Stimulated activated naive CD8-positive, alpha-beta T cell treated with anti-CD3 and anti-CD28 coated beads, Interleukin-15, amount 100 ng/mL, for 72 hours (primary cell): ENCODE measurements at places on chromosomes 2 and 18.
A peak's percentile ranks its signal among the peaks of the same experiment; 100 is the strongest.

DNA sequence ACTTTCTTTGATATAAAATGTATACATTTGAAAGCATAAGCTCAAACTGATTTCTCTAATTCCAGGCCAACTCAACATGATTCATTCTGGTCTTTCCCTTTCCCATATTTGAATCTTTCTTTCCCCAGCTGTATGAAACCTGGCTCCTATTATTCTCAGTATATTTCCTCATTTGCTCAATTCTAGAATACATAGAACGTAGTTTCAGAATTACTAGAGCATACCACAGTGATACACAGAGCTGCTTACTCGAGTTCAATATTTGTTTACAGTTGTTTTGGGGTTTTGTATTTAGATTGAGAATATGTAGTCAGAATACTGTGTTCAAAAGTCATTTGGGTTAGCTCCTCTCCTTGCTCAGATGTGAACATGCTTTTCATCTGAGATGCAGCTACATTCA, 43.0 kb downstream of the TNFRSF11A start:
- DNase-seq, result no peak

GRCh38 chr2:142849820-142850219, 27.6 kb upstream of the KYNU start:
- no peak for DNase-seq

GRCh38 chr2:234535464-234535863, 38.6 kb upstream of the ARL4C start:
- DNase-seq, result no peak

GRCh38 chr18:63882333-63883141, 5.0 kb upstream of the SERPINB2 start:
- no peak for DNase-seq

GRCh38 chr2:169716938-169717690, 16.5 kb upstream of the KLHL23 start:
- no peak for DNase-seq

- DNase-seq, result no peak
Measured at GRCh38 chr2:54936766-54937165, 113.5 kb downstream of the RTN4 start.

- peak; percentile 45 for DNase-seq
Measured at GRCh38 chr18:77114415-77115191, 18.0 kb downstream of the MBP start.

DNA sequence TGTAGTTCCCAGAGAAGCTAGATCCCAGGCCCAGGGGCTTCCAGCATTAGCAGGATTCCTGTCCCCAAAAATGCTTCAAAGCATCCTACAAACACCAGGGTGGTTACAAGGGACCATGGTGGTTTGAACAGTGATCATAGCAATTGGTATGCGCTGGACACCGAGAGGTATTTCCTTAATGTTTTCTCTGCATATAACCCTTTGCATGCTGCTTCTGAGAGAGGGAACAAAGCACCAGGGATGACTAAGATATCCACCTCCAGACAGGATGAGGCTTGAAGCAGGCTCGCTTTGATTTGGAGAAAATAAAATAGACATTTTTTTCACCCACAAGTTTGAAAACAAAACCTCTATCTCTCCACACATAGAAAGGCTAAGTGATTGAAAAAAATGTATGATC, 50.5 kb upstream of the TSPYL6 start:
- no peak for DNase-seq

- no peak for DNase-seq
Measured at GRCh38 chr2:136059036-136059472, 58.9 kb downstream of the CXCR4 start.

DNA sequence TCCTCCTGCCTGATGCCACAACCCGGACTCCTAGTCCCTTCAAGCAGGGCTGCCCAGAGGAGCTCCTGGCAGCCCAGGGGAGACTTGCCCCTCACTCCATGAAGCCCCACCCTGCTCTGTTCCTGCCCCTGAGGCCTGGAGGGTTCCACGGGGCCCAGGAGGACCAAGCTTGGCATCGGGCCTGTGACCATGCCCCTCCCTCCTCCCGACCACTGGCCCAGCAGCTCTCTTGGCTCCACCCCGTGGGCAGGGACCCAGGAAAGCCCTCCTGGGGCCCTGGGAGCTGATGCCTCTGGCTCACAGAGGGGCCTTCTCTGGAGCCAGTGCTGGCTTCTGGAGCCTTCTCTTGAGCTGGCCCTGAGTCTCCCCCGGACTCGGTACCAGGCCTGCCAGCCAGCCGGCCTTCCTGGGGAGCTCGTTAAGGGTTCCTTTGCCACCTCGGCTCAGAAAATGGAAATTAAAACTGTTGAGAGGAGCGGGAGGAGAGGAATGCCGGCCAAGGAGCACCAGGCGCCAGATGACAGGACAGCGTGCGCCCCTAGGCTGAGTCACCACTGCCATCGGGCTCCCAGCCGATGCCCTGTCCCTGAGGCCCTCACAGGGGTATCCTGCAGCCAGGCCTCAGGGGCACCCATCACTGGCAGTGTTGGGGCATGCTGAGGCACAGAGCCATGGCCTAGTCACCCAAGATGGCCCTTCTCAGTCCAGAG, 40.6 kb upstream of the SNED1 start:
- no peak for DNase-seq

DNA sequence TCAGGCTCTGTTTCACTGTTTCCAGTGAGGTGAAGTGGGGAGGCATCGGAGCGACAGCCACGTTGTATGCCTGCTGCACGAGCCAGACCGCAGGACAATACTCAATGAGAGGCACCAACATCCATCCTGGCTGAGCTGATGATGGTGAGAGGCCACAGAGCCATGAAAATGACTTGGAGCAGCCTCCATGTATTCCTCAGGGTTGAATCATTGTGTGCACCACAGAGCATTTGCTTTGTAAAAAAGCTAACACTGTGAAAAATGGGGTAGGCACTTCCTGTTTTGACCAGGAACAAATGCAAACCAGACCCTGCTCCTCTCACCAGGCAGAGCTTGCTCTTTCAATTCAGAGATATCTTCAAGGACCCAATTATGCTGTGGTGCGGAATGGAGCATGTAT, 87.2 kb downstream of the LPIN1 start:
- no peak for DNase-seq

- no peak for DNase-seq
Measured at GRCh38 chr2:242020196-242021004, 150.9 kb downstream of the RTP5 start.

- DNase-seq, result no peak
Measured at GRCh38 chr2:181177376-181177775, 197.0 kb downstream of the UBE2E3 start.

- DNase-seq, result no peak
Measured at GRCh38 chr2:192559587-192559986, 364.9 kb upstream of the TMEFF2 start.

- DNase-seq, result no peak
Measured at GRCh38 chr2:61045999-61046398, 19.7 kb upstream of the SANBR start.

DNA sequence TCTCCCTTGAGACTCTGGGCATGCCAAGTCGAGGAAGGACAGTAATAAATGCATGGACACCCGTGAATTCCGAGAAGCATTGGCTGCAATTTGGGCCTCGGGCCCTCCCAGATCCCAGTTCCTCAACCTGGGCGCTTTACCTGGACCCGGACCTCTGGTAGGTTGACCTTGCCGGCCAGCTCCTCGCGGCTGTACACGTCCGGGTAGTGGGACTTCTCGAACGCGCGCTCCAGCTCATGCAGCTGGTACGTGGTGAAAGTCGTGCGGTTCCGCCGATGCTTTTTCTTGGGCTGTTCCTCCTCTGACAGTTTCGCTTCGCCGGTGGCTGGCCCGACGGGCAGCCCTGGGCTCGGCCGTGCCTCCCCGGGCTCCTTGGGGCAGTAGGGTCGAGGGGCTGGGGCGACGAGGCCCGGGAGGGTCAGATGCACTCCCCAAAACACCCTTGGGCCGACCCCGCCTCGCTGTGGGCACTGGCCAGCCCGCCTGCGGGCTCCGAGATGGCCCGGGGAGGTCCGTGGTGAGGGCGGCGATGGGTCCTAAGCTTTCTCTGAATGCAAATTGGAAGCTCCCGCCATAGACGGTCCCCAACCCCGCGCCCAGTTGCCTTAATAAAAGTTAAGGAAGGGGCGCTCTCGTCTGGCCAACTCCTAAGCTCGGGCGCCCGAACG, 899 bp downstream of the RAX start:
- no peak for DNase-seq

DNA sequence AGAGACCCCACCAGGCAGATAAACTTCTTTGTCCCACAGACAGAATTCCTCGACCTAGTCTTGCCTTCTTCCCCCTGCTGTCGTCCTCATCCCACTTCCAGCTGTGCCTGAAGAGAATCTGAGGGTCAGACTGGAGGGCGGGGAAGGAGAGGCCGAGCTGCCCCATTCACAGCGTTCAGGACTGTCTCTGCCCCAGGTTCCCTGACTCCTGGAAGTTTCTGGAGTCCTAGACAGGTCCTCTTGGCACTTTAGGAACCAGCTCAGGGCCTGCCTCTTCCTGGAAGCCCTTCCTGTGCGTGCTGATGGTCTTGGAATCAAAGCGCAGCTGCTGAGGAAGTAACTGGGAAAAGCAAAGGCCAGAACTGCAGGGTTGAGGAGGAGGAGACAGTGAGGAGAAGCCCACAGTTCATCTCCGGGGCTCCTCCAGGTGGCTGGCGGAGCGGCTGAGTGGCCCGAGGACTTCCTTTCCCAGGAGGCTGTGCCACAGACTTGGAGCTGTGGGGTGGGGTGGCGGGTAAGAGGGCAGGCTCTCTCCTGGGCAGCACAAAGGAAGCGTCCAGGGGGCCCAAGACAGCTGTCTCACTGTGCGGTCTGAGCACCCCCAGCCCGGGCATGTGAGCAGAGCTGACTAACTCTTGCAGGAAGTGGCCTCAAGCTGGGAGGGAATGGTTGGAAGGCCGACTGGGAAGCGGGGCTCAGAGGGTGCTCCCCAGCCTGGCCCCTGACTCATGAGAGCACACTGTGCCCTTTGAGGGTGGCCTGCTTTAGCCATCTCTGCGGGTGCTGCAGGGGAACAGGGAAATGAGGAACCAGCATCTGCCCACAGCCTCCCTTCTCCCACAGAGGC, 39.5 kb downstream of the SDC1 start:
- no peak for DNase-seq

DNA sequence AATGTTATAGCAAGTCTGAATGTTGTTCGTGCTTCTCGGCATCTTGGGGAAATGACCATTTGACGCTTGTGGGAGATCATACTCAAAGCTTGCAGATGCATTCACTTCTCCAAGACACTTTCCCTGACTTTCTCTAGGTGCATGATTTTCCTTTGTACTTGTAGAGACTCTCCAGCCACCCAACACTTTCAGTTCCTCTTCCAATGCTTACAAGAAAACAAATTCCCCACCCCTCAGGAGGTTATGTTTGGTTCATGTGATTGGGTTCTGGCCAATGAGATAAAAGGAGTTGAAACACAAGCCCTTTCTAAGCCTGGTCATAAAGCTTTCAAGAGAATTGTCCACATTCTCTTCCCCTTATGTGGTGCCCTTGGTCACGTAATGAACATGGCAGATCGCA, 156.3 kb downstream of the EPHA4 start:
- no peak for DNase-seq

DNA sequence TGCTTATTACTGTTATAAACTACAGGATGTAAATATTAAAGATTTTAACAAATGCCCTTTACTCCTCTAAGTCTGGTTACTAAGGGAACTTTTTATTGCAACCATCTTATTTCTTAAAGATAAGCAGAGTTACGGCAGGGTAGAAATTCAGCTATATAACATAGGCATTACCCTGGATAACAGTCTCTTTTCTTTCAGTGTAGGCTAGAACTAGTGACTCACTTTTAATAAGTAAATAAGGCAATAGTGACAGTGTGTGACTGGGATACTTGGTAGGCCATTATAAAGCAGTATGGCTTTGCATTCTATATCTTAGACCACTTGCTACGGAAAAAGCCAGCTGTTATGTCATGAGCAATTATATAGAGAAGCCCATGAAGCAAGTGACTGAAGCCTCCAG, 1041.0 kb upstream of the NRXN1 start:
- DNase-seq, result no peak

DNA sequence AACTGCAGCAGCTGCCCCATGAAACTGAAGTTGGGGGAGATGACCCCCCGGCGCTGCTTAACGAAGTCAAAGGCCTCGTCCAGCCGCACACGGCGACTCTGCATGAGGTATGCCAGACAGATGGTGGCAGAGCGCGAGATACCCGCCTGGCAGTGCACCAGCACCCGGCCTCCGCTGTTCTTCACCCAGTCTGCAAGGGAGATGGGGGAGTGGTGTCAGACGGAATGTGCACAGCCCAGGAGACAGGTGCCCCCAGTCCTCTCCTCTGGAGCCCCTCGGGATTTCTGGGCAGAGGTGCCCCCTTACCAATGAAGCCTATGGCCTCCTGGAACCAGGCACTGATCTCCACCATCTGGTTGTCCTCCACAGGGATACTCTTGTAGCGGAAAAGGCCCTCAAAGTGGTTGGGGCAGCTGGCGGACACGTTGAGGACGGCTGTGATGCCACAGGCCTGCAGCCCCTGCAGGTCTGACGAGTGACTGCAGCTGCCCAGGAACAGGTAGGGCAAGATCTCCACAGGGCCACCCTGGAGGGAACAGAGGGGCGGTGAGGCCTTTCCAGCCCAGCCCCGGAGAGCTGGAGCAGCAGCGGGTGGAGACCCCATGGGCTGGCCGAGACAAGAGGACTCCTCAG, 1.3 kb downstream of the DUSP2 start:
- peak; percentile 66 for DNase-seq

GRCh38 chr2:20580690-20581437, 70.0 kb downstream of the HS1BP3 start:
- no peak for DNase-seq
